ENCODE measurements at places on chromosomes 1 and 21. TPM values are rescaled to one million over a fixed set of nuclear protein-coding genes. Genes with fewer than 3 reads are reported as not detected.

CAMSAP2 gene
- total RNA-seq: 45.5 TPM

TRIM62 gene
- total RNA-seq: 8.3 TPM

TMEM82 gene
- total RNA-seq: not detected

OR2T10 gene
- not detected for total RNA-seq

IQCC gene
- total RNA-seq: 2.2 TPM

MIB2 gene
- total RNA-seq: 45.0 TPM

FCGR3A gene
- total RNA-seq: not detected

SLC45A3 gene
- total RNA-seq: 16.9 TPM

OPRD1 gene
- total RNA-seq: not detected

FMO2 gene
- not detected for total RNA-seq

S100A7A gene
- total RNA-seq: not detected

LRRC39 gene
- 0.40 TPM for total RNA-seq

CFAP141 gene
- total RNA-seq: not detected

NR5A2 gene
- 12.1 TPM for total RNA-seq

KCND3 gene
- not detected for total RNA-seq

DNASE2B gene
- not detected for total RNA-seq

TPTE gene
- total RNA-seq: not detected

KTI12 gene
- 10.0 TPM for total RNA-seq

HRNR gene
- total RNA-seq: not detected

SPRR2E gene
- total RNA-seq: not detected

MAP3K21 gene
- 0.95 TPM for total RNA-seq

MEGF6 gene
- 47.4 TPM for total RNA-seq

SPRR1A gene
- total RNA-seq: not detected

HSD3B1 gene
- not detected for total RNA-seq

CA6 gene
- not detected for total RNA-seq

HSF2BP gene
- 0.67 TPM for total RNA-seq

C1orf226 gene
- 4.2 TPM for total RNA-seq

KRTAP21-2 gene
- not detected for total RNA-seq

FAM72C gene
- total RNA-seq: 2.8 TPM

MFAP2 gene
- 37.9 TPM for total RNA-seq

PHLDA3 gene
- total RNA-seq: 35.6 TPM

PRELP gene
- total RNA-seq: not detected

ICOSLG gene
- 3.4 TPM for total RNA-seq

DPT gene
- total RNA-seq: not detected

GPR25 gene
- total RNA-seq: not detected

ZFP69 gene
- total RNA-seq: 3.2 TPM

CFHR2 gene
- not detected for total RNA-seq

RHBDL2 gene
- total RNA-seq: 1.4 TPM

ADCY10 gene
- not detected for total RNA-seq

C4BPA gene
- total RNA-seq: not detected

TRIM46 gene
- total RNA-seq: 9.6 TPM

BRDT gene
- not detected for total RNA-seq

AGTRAP gene
- 40.3 TPM for total RNA-seq
